ENCODE measurements at places on chromosomes 12 and 14.

- no peak for DNase-seq
These were observed 13.9 kb downstream of the ZDHHC17 start for GRCh38 chr12:76777765-76778216.

GRCh38 chr14:22973217-22974032 lies 8.9 kb downstream of the AJUBA start:
- no peak for DNase-seq

DNA sequence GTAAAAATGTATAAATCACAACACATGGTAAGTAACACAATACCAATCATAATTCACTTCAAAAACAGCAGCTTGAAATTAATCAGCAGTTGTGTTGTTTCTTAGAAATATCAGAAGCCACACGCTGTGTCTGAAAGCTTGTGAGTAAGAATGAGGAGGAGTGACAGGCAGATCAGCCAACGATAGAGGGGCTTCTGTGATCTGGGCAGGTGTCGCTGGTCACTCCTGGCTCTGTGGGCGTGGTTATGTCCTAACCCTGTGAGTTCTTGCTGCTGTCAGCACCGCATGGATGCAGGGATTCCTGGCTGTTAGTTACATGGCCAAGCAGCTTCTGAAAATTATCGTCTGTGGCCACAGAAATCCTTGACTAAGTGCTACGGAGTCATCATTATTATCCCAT lies 123.4 kb downstream of the SLC25A47 start:
- no peak for DNase-seq

DNA sequence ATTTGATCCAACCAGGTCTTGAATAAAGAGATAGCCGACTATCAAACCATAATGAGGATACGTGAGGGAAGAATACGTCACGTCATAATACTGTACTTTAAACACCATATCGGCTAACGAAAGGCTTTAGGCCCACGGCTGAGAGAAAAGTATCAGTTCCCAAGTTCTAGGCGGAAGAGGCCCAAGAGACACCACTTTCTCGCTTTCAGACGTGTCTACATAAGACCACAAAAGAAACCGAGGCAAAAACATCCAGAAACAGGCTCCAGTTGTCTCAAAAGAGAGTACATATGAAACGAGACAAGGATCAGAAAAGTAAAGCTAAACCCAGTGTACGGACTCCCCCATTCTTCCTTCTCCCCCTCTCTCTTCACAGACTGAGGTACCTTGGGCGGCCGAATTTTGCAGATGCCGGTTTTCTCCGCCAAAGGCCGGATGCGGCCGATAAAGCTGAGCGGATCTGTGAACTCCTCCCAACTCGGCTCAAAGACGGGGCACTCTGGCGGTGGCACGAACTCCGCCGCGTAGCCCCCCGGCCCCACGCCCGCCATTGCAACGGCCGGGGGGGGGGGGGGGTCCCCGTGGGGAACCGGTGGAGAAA lies 479 bp downstream of the KDM5A start:
- DNase-seq: no peak

DNA sequence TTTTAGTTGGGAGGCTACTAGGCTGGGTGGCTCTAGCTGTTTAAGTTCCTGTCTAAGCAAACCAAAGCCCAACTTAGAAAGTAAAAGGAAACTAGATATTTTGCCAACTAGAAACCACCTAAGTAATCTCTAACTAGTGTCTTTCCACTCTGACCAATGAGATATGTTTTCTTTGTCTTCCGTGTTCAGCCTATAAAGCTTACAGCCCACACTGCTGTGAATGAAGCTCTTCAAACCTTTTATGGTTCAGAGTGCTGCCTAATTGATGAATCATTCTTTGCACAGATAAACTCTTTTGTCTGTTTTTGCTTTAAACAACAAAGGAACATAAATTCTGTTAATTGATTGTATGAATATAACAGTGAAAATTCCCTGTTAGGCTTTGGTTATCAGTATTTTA lies 66.1 kb downstream of the FUT8 start:
- no peak for DNase-seq

GRCh38 chr14:89629383-89629782 lies 212.3 kb upstream of the FOXN3 start:
- DNase-seq: no peak

DNA sequence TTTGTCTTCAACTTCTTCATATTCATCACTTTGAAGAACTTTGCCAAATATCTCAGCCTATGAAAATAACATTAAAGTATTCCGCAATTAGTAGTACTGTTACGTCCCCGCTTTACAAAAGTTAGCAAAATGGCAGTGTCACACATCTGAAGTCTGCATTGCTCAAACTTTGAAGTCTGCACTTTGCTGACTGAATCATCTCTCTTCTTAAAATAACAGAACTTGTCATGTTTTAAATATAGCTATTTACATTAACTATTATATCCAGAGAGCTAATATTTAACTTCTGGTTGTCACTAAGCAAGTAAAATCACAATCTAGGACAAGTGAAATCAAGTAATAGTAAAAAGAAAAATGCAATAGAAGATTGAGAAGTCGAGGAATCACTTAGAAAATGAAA lies 34.5 kb downstream of the IPO8 start:
- no peak for DNase-seq

- no peak for DNase-seq
These were observed 392.1 kb upstream of the DDHD1 start for GRCh38 chr14:53545217-53545616.

DNA sequence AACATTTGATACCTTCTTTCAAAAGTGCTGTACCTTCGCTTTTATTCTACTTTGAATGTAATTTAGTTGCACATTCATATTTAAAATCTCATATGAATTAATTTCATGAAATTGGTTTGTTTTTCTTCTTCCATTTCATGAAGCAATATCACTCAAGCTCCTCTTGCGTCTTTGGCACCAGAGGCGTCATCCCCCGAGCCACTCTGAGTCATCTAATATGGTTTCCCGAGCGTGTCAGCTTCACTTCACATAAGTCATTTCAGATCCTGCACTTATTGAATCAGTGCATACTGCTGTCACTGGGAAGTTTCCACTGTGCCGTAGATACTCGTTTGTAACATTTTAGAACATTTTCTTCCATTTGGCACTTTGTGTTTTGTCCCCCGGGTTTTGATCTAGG lies 105.6 kb downstream of the SLC25A47 start:
- DNase-seq: no peak

GRCh38 chr12:116969615-116970585 lies 59.1 kb downstream of the FBXW8 start:
- DNase-seq: peak; percentile 52

DNA sequence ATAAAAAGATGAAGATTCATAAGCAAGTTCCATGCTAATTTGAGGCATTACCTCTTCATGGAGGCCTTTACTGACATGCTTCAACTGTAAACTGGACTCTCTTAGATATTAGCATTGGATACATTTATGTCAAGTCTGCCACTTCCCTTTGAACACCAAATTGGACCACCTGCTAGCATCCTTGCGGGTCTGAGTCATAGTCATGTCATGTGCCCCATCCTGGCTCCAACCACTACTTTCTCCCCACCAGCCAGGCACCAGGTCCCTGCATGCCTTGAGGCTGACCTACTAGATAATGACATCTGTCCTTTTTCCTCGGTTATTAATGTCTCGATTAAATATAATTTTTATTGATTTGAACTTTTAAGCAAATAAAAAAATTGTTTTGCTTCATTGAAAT lies 32.9 kb upstream of the EEA1 start:
- DNase-seq: no peak

GRCh38 chr14:71508901-71509300 lies 423.3 kb upstream of the RGS6 start:
- DNase-seq: no peak
